ENCODE measurements at places on chromosomes 7 and 10. TPM values are rescaled to one million over a fixed set of nuclear protein-coding genes. Genes with fewer than 3 reads are reported as not detected.

The EPHB6 gene
- total RNA-seq: 2.6 TPM

The NKX1-2 gene
- not detected for total RNA-seq

The EMX2 gene
- total RNA-seq: 0.59 TPM

The EN2 gene
- under 0.01 TPM for total RNA-seq

The GPRIN2 gene
- total RNA-seq: not detected

The FMC1 gene
- 3.8 TPM for total RNA-seq

The ZC3HAV1L gene
- total RNA-seq: 20.2 TPM

The ZNF853 gene
- total RNA-seq: 5.3 TPM

The SLC26A5 gene
- not detected for total RNA-seq

The SLC25A13 gene
- total RNA-seq: 15.9 TPM

The TMEM26 gene
- total RNA-seq: 0.28 TPM

The NUTM2B gene
- total RNA-seq: under 0.01 TPM

The ANKRD22 gene
- not detected for total RNA-seq

The PNLIPRP2 gene
- total RNA-seq: not detected

The XRCC2 gene
- 0.30 TPM for total RNA-seq

The MACC1 gene
- total RNA-seq: 0.05 TPM

The CALHM3 gene
- not detected for total RNA-seq

The ABCC2 gene
- 0.89 TPM for total RNA-seq

The VAX1 gene
- total RNA-seq: not detected

The GARIN1A gene
- total RNA-seq: 1.5 TPM

The GSTO2 gene
- total RNA-seq: 2.6 TPM

The ZNF467 gene
- total RNA-seq: 0.59 TPM

The SHTN1 gene
- total RNA-seq: 2.9 TPM

The AKR1C4 gene
- not detected for total RNA-seq

The CREB3L2 gene
- 38.6 TPM for total RNA-seq

The ADRB1 gene
- not detected for total RNA-seq

The TMEM236 gene
- under 0.01 TPM for total RNA-seq

The LIPM gene
- not detected for total RNA-seq

The SFTPD gene
- total RNA-seq: not detected

The DDC gene
- not detected for total RNA-seq

The ZNF511 gene
- total RNA-seq: 16.0 TPM

The RNF32 gene
- 0.69 TPM for total RNA-seq

The LBX1 gene
- not detected for total RNA-seq

The PCDH15 gene
- under 0.01 TPM for total RNA-seq

The ACSM6 gene
- not detected for total RNA-seq

The GRID1 gene
- 0.09 TPM for total RNA-seq

The PRLHR gene
- total RNA-seq: not detected

The HOGA1 gene
- total RNA-seq: 0.32 TPM

Measured in smooth muscle cell of the umbilical artery (primary cell).